ENCODE measurements at places on chromosomes 6 and 20.

DNA sequence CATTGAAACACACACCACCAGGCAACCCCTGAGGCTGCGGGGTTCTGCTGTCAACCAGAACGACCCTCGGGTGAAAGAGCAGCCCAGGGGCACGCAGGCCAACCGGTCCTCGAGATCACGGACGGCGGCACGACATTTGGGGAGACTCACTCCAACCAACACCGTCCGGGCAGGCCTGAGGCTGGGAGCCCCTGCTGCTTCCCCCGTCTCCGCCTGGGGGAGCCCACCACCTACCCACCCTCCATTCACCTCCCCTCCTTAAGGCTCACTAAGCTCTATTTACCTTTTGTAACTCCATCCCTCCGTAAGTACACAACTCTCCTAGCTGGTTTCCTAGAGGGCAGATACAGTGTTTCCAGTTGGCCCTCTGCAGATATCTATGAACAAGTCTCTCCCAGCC is 971.3 kb upstream of the DEFB115 start:
- no peak for DNase-seq

- no peak for DNase-seq
These were observed 563.0 kb upstream of the AGPAT4 start for GRCh38 chr6:161836643-161837448.

- DNase-seq: no peak
These were observed 30.5 kb upstream of the XRN2 start for GRCh38 chr20:21272679-21273078.

GRCh38 chr20:51386586-51386985 is 155.9 kb downstream of the NFATC2 start:
- no peak for DNase-seq

DNA sequence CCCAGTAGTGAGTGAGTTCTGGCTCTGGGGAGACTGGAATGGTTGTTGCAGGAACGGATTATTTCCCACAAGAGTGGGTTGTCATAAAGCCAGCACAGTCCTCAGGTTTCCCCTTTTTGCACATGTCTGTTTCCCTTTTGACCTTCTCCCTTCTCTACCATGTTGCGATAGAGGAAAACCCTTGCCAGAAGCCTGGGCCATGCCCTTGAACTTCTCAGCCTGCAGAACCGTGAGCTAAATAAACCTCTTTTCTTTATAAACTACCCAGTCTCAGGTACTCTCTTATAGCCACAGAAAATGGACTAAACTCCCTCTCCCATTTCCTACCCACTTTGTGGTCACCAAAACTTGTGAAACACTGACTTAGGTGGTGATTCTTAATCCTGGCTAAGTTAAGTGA is 7.2 kb upstream of the PPP1R16B start:
- DNase-seq: no peak

GRCh38 chr6:155349129-155349528 is 34.8 kb upstream of the TFB1M start:
- DNase-seq: no peak

GRCh38 chr20:46324960-46325703 is 16.8 kb upstream of the CDH22 start:
- DNase-seq: no peak

DNA sequence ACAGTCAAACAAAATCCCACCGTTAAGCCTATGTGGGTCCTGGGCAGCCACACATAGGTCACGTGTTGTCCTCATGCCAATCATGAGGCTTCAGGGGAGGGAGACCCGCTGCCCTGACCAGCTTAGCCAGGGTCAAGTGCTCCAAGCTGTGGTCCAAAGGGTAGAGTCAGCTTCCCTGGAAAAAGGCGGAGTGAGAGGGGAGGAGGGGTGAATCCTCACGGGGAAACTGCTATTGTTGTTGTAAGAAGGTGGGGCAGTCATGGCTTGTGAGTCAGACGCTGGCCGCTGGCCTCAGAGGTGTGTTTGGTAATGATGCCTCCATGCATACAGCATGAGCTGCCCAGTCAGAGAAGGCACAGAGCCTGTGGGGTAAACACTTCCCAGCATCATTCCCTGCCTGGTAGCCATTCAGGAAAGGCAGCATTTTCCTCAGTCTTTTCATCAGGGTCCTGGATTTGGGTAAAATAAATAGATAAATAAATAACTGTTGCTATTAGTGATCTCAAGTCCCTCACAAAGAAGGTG is 8.7 kb downstream of the CST3 start:
- no peak for DNase-seq

GRCh38 chr20:9884061-9884460 is 45.2 kb upstream of the PAK5 start:
- DNase-seq: no peak

DNA sequence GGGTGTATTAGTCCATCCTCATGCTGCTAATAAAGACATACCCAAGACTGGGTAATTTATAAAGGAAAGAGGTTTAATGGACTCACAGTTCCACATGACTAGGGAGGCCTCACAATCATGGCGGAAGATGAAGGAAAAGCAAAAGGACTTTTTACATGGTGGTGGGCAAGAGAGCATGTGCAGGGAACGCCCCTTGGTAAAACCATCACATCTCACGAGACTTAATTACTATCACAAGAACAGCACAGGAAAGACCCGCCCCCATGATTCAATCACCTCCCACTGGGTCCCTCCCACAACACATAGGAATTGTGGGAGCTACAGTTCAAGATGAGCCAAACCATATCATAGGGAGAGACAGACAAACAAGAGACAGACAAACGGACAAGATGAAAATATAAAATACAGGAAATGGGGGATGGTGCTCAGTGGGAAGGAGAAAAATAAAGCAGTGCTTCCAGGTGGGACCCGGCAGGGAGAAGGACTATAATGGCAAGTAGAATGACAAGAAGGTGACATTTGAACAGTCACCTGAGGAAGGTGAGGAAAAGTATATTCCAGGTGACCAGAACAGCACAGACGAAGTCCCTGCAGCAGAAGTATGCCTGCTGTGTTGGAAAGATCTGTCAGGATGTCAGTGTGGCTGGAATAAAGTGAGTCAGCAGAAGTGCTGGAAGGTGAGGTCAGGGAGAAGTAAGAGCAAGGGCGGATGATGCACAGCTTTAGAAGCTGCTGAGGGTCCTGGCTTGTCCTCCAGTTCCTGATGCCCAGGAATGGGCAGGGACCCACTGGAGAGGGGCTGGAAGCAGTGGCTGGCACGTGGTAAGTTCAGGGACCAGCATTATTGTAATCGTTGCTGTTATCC is 61.1 kb downstream of the SLC2A10 start:
- DNase-seq: no peak

DNA sequence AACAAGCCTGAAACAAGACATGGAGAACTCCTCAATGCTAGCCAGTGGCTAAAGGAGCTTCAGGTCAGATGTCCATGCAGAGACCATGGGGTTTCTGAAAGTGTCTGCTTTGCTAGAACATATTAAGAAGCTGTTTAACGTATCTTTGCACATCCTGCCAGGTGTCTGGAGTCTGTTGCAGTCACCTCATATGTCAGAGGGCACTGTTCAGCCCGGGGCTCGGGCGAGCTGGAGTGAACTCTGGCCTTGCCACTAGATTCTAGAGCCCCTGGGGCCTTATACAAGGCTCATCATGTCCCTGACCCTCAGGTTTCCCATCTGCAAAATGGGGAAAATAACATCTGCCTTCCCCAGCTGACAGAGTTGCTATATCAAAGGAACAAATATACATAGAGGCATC is 59.0 kb downstream of the PRDM1 start:
- DNase-seq: no peak

DNA sequence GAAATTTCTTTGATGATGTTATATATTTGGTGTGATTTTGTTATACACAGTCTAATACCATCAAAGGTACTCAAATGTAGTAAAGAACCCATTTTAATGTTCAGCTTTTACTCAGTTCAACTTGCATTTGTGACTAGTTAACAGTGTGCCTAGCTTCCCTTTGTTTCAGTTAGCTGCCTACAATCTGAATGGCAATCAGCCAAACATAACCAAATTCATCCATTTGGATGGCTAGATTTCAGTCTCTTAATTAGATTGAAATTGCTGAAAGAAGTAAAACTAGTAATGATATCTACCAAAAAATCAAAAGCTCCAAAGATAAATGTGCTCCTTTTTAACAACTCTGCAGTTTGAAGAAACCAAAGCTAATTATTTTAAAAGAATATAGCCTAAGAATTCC is 6.9 kb downstream of the EPHA7 start:
- DNase-seq: no peak

- no peak for DNase-seq
These were observed 41.2 kb downstream of the THBS2 start for GRCh38 chr6:169212436-169212835.

DNA sequence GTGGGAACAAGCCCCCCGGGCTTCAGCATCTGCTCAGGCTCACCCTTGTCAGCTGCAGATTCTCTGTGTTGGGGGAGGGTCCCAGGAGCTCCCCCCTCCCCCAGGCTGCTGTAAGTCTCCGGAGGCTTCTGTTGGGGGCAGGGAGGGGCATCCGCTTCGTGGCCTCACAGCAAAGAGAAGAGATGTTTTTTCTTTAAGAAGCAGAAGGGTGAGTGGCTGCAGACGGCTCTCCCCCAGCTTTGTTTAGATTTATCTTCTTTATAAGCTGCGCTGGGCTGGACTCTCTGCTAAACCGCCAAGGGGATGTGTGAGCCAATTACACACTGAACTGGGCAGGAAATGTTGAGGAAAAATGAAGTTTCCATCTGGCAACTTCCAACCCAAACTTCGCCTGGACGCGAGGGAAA is 48.7 kb upstream of the GATA5 start:
- no peak for DNase-seq

DNA sequence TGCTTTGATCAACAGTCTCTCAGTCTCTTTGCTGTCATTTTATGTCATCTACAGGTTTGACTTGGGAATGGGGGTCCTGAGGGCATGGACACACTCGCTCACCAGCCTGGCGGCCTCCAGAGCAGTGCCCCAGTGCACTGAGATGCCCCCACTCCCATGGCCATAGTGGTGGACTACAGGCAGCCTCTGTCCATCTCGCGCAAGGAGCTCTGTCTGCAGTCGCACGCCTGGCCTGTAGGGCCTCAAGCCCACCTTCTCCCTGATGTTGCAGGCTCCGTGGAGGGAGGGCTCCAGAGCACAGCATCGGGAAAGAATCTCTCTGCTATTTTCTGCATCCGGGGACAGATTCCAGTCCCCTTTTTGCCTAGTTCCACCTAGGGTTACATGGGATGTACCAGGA is 22.6 kb downstream of the DDO start:
- no peak for DNase-seq

- no peak for DNase-seq
These were observed 242.6 kb downstream of the GMPR start for GRCh38 chr6:16480763-16481560.

DNA sequence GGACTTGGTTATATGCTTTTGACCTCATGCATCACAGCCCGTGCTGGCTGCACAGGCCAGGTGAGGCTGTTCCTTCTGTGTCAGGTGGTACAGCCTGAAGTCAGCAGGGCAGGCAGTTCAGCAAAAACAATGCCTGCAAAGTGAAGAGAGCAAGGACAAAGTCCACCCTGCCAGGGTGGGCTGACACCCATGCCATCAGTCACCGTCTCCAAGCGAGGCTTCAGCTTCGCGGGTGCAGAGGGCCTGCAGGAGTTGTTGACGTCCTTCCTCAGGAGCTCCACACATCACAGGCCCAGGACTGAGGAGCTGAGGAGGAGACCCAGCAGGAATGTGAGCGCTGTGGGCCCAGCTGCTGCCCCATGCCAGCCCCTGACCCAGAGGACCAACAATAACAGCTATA is 111.3 kb downstream of the SASH1 start:
- DNase-seq: no peak

DNA sequence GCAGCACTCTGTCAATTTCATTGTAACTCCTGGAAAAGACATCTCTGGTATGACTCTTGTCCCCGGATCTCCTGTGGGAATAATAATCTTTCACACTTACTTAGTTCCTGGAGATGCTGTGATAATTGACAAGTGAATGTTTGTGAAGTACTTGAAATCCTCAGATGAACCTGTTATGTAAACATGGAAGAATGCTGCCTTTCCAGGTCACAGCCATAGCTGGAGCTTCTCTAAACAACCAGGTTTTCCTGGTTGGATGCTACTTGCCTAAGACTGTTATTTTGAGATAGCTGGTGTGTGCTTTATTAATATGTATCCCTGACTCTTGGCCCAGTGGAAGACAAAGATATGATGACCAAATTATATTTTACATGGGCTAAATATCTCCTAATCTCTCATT is 228.6 kb downstream of the KCNQ5 start:
- no peak for DNase-seq

GRCh38 chr20:6744180-6744579 is 23.3 kb upstream of the BMP2 start:
- DNase-seq: no peak

DNA sequence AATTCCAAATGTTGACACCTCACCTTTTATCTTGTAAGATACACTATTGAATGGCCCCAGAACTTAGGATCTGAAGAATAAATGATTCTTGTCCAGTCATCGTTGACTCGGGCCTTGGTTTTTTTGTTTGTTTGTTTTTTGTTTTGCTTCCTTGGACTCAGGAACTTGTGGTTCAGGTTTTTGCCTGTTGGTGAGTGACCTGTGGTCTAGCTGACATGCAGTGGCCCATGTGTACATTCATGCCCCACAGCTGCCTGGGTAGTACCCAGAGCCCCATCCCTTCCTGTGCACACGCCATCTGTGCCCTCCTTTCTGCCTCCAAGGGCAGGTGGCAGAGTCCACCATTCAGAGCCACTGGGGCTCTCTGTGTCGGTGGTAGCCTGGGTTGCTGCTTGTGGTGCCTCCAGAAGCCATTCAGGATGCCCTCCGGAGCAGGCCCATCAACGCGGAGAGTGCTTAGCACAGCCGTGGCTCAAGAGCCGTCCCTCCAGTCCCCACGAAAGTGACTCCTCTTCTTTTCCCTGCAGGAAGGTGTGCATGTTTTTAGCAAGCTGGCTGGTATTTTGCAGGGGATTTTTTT is 85.9 kb downstream of the SYNJ2 start:
- DNase-seq: no peak

- no peak for DNase-seq
These were observed 1.4 kb downstream of the NCR2 start for GRCh38 chr6:41336824-41337223.

DNA sequence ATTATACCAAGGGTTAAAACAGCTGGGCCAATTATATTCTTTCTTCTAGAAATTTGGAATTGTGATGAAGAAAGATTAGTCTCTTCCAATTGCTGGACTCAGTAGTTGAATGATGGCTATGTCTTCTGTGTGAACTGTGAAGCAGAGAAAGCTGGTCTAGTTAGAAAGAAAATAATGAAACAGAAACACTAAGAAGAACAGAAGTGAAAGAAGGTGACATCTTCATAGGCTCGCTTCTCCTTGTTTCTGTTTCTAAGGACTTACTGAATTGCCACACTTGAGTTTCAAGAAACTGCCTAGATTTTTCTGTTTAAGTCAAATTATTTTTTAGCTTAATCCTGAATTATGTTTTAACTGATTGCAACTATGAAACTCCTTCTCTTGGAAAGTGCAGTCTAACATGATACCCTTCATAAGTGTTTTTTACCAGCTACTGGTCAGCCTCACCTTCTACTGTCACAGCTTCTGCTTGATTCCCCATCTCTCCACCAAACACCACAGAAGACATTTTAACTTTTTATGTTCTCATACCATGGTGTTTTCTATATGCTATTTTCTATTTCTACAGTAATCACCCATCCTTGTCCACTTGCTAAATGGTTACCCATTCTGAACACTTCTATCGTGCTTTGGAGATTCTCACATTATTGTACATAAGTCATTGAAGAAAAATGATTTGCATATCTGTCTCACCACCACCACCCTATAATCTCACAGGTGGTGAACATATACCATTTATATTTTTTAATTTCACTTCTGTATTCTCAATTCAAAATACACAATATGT is 268.8 kb downstream of the GRIK2 start:
- DNase-seq: no peak

- DNase-seq: peak; percentile 84
These were observed 76.0 kb upstream of the SHLD1 start for GRCh38 chr20:5674176-5674660.
